Activated CD4-positive, alpha-beta T cell treated with anti-CD3 and anti-CD28 coated beads, Interleukin-2, Interleukin-4, amounts not matched to agents 100 ng/mL and 50 ng/mL, durations not matched to agents 16 hours and 8 hours (primary cell): ENCODE measurements at places on chromosomes 16 and 17.

DNA sequence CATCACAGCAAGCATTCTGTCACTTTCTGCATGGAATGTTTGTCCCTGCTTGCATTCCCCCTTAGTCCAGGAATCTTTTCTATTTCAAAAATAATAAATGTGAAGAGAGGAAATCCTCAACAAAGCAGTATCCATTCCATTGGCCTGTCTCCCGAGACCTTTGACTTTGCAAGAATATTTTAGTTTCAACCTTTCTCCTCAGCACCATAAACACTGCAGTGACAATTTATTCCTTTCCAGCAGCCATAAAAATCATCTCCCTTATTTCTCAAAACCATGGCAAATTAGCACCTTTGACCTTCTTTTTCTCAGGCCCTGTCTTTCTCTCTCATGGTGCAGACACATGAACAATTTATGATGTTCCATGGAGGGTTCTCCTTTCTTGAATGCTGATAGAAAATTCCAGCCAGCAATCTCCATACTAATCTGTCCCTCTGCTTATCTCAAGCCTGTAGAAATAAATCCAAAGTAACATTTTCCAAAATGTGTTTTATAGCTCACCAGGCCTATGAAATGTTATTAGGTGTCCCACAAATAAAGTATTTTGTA is 352.1 kb upstream of the CCL2 start:
- DNase-seq = no peak

DNA sequence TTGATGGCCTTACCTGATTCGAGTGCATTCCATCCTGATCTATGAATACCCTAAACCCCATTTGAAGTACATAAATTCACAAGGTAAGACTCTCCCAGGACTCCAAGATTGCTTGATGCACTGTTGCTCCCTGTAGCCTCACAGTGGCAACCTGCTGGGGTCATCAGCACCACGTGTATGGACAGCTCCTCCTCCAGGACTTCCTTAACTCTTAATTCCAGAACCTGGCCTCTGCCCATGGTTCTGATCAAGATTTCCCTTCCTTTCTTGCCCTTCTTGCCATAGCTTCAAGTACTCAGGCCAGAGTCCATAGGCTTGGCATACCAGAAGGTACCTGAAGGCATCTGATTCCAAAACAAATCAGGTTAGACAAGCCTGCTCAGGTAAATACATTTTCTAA is 34.0 kb upstream of the NLK start:
- DNase-seq = no peak

DNA sequence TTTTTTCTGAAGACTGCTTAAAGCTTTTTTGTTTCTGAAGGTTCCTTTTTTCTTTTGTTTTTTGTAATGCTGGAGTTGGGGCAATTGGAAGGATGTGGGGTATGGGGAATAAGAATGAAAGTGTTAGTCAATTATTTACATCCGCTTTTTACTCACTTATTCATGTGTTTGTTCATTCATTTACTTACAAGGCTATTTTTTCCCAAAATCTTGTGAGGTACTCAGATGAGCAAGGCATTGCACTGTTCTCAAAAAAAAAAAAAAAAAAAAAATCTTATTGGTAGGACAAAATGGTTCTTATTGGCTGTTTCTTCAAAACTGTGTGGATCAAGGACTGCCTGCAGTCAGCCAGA is 55.7 kb downstream of the PLD6 start:
- peak; percentile 77 for DNase-seq

GRCh38 chr16:935684-936083 is 35.1 kb downstream of the LMF1 start:
- DNase-seq = no peak

GRCh38 chr17:80783486-80783885 is 208.2 kb upstream of the CHMP6 start:
- no peak for DNase-seq

GRCh38 chr16:88681709-88682451 is 4.4 kb downstream of the SNAI3 start:
- DNase-seq = peak; percentile 71

GRCh38 chr16:56354746-56355145 is 70.6 kb downstream of the AMFR start:
- DNase-seq = no peak
